Spleen (tissue), 13 donors: ENCODE measurements at places on chromosomes 13 and 19. TPM values are rescaled to one million over a fixed set of nuclear protein-coding genes. Genes with fewer than 3 reads are reported as not detected.

DNA sequence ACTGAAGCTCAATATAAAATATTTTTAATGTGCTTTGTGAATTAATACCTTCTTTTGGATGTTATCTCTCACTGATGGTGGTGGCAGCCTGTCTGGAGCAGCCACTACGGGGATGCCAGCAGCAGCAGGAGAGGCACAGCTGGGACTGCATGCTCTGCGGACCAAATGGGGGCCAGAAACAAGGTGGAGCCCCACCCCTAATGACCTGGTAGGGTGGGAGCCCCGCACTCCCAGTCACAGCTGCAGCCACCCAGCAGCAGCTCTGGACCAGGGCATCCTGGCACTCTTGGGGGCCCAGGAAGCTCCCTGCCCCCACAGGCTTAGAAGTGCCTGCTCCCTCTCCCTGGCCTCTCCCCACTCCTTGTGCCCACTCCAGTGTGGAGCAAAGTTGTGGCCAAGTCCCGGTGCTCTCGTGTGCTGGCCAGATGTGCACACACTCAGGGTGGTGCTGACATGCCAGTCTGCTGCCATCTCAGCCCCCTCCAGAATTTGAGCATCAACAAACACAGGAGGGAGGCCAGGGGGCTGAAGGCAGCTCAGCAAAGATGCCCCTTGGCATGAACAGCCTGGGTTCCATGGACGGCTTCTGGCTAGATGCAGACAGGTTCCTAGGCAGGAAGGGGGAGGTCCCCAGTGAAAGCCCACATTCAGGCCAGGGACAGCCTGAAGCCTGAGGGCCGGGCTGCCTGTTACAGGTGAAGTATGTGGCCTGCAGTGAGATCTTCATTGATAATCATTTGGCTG is 696.7 kb upstream of the SLITRK5 start:
- peak; percentile 61 for DNase-seq

TNFAIP8L1 gene
- 28.0 TPM for total RNA-seq

ZNF431 gene
- 33.5 TPM for total RNA-seq

DNA sequence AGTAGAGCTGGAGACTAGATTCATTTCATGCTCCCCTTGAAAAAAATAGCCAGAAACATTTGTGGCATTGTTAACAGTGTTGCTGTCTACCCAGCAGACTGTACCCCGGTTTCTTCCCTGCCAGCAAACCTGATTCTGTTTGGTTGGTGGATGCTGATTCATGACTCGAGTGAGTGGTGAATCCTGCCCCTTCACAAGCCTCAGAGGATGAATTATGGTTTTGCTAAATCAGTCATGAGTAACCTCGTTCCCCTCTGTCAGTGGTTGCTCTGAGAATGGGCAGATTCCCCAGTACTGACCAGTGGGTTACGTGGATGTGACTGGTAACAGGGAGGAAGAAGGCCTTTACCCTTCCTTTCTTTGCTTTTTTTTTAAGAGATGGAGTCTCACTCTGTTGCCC is 10.1 kb downstream of the NLRP12 start:
- no peak for DNase-seq

C19orf67 gene
- not detected for total RNA-seq

CEACAM3 gene
- total RNA-seq = 13.5 TPM

CHAMP1 gene
- total RNA-seq = 21.8 TPM

- DNase-seq = no peak
These were observed 681.7 kb downstream of the PCDH17 start for GRCh38 chr13:58313219-58313618.

TMEM221 gene
- total RNA-seq = not detected

DNA sequence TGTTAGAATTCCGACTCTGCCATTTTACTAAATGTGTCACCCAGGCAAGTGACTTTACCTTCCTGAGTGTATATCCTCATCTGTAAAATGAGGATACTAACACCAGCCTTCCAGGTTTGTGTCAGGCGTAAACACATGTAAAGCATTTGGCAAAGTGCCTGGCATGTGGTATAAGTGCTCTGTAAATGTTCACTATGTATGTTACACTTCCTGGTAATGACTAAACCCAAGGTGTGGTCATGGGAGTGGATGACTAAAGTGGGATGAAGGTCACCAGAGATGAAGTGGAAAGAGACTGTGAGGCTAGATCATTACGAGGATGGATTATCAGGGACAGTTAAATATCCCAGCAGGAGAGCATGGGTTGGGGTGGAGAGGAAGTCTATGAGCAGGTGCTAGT is 25.6 kb downstream of the DEDD2 start:
- no peak for DNase-seq

CC2D1A gene
- total RNA-seq = 35.4 TPM

FAM98C gene
- total RNA-seq = 18.0 TPM

CYP4F2 gene
- total RNA-seq = not detected

LGALS14 gene
- total RNA-seq = not detected

DNA sequence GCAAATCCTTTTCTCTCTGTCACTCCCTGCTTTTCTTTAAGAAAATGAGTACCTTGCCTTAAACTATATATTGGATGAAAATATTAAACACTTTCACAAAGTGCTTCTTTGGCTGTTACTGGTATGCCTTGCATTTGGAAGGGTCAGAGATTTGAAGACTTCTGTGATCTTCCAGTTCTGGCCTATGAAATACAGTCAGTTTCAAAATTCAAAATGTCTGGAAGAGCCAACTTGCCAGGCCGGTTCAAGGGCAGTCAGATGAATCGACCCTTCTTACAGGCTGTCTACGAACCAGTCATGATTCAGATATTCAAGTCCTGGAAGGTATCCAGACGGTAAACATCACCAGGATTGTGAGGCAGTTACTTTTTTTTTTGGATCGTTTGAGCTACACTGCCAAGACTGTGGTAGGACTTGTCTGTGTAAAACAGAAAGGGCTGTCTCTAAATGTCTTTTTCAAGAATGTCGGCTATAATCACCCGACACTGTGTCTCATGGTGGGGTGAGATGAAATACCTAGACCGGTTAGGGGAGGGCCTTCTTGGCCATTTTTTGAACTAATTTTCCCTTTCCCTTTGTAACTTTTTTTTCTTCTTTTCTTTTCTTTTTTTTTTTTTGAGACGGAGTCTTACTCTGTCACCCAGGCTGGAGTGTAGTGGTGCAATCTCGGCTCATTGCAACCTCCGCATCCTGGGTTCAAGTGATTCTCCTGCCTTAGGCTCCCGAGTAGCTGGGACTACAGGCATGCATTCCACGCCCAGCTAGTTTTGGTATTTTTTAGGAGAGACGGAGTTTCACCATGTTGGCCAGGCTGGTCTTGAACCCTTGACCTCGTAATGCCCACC is 11.2 kb downstream of the ACTN4 start:
- no peak for DNase-seq

ZSCAN4 gene
- total RNA-seq = 0.58 TPM

IL12RB1 gene
- total RNA-seq = 23.2 TPM

PPP1R15A gene
- total RNA-seq = 74.2 TPM
